Mesenteric fat pad (tissue), 1 donor: ENCODE measurements at places on chromosomes 16 and 17.

DNA sequence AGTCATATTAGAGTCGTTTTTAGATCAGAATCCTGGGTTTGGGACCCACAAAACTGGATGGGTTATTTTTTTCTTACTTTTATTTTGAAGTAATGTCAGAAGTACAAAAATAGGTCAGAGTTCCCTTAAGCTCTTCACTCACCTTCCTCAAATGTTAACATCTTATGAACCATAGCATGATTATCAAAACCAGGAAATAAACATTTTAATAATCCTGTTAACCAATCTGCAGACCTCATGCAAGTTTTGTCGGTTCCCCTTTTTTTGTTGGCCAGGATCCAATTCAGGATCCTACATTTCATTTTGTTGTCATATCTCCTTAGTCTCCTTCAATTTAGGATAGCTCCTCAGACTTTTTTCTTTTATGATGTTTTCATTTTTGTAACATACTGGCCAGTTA is 162.0 kb downstream of the CHD9 start:
- no peak for DNase-seq

DNA sequence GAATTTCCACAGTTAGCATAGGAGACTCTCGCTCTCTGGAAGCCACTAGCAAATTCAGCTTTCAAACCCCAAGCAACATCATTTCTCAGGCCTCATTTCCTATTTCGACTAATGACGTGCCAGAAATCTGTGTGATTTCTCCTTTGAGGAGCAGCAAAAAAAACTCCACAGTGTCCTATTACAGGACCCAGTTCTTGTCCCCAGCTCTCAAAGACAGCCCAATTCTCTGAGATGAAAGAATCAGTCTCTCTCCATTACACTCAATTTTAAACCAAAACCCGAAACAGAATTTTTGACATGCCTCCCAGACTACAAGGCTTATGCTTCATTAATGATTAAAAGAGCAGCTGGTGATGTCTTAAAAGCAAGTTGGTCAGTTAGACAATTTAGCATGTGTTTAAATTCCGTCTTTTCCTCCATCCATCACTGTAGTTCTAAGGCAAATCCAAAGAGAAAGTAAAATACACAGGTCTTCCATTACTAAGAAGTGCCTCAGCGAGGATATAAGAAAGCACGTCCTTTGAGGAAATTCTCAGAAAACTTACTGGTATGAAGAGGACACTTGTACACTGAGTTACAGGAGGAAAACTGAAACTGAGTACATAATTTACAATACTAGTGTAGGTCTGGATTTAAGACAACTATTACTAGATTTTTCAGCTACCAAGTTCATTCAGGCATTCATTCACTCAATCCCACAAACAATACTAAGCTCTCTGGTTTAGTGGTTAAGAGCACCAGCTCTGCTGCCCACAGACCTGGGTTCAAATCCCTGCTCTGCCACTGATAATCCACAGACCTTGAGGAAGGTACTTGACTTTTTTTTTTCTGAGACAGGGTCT is 12.5 kb downstream of the TOM1L2 start:
- DNase-seq = no peak

GRCh38 chr17:67520252-67520906 is 143.3 kb downstream of the PITPNC1 start:
- no peak for DNase-seq

GRCh38 chr16:35186045-35186759 is 1726.8 kb downstream of the TP53TG3F start:
- no peak for DNase-seq

DNA sequence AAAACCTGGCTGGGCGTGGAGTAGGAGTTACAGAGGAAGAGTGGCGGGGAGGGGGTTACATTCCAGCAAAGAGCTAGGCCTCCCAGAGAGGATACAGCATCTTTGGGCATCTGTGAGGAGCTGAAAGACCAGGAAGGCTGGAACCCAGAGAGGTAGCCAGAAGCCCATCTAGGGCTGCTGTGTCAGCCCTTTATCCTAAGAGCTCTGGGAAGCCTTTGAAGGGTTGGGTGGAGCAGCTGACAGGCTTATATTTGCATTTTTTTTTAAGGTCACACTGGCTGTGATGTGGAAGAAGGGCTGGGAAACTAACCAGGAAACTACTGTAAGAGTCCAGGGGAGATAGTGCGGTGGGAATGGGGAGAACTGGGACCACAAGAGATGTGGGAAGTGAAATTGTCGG is 6.8 kb upstream of the CNOT1 start:
- no peak for DNase-seq

- no peak for DNase-seq
Observed at GRCh38 chr17:65049085-65049756, 7.3 kb downstream of the GNA13 start.

GRCh38 chr16:4960579-4960978 is 2.4 kb downstream of the SEC14L5 start:
- no peak for DNase-seq

- DNase-seq = no peak
Observed at GRCh38 chr16:88650749-88651275, at the start of gene CYBA. TSS of gene CYBA (minus strand) at chr16:88651053. CDS start at chr16:88651013, 40 bp downstream.

DNA sequence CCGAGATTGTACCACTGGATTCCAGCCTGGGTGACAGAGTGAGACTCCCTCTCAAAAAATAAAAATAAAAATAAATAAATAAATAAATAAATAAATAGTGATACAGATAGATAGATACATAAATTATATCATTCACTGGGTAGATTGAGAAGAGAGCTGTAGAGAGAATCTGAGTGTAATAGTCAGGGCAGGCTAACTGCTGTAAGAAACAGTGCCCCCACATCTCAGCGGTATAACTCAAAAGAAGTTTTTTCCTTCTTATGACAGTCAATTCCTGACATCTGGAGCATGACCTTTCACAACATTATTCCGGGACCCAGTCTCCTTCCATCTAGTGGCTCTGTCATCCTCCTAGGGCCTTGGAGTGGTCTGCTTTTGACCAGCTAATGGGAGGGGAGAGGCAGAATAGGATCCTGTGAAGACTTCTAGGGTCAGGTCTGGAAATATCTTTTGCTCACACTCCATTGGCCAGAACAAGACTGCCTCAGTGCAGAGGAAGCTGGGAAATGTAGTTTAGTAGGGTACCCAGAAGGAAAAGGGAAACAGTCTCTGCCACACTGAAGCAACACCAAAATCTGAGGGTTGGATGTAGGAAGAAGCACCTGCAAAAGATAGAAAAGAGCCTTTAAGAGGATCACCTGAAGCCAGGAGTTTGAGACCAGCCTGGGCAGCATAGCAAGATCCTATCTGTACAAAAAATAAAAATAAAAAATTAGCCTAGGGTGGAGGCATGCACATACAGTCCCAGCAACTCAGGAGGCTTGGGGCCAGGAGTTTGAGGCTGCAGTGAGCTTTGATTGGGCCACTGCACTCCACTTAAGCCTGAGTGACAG is 3.0 kb upstream of the QPRT start:
- no peak for DNase-seq

DNA sequence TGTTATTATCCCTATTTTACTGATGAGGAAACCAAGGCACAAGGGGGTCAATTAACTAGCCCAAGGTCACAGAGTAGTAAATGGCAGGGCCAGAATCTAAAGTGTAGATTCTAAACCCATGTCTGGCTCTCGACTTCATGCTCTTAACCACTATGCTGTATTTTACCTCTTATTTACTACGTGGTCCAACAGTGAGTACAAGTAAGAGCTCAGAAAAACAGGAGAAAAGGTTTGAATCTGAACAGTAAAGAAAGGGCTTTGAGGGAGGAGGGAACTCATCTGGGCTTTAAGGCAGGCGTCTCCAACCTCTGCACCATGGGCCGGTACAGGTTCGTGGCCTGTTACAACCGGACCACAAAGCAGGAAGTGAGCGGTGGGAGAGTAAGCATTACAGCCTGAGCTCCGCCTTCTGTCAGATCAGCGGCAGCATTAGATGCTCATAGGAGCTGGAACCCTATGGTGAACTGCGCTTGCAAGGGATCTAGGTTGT is 62.9 kb downstream of the SMURF2 start:
- no peak for DNase-seq

DNA sequence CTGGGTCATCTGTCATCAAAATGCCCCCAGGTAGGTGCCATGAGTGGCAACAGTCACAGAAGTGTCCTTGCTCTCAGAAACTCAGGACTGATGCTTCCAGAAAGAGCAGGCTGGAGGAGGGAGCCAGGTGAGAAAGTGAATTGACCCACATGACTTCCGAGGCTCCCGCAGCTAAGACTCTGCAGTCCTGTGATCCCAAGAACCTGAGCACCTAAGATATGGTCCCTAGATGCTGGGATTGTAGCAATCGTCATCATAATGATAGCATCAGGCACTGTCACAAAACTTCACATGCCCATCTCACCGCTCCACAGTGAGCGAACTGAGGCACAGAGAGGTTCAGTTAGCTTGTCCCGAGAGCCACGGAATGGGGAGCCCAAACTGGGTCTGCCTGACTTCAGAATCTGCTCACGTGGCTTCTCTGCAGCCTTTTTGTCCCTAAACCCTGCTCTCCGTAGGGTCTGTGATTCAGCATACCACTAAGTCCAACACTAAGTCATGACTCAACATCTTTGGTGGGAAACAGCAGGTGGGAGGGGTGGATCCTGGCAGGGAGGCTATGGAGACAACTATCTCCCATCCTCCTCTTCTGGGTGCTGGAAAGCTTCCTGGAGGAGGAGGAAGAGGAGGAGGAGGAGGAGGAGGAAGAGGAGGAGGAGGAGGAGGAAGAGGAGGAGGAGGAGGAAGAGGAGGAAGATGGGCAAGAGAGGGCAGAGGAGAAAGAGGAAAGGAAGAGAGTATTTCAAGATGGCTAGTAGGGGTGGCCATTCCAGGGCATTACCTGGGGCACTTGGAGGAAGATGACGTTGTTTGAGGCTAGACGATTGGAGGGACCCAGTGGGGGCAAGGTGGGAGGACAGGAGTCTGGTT is 55.5 kb upstream of the DLX4 start:
- no peak for DNase-seq

GRCh38 chr17:74840989-74841666 is 18.6 kb downstream of the GRIN2C start:
- no peak for DNase-seq

GRCh38 chr17:47857551-47858455 is 6.8 kb upstream of the SP6 start:
- no peak for DNase-seq

DNA sequence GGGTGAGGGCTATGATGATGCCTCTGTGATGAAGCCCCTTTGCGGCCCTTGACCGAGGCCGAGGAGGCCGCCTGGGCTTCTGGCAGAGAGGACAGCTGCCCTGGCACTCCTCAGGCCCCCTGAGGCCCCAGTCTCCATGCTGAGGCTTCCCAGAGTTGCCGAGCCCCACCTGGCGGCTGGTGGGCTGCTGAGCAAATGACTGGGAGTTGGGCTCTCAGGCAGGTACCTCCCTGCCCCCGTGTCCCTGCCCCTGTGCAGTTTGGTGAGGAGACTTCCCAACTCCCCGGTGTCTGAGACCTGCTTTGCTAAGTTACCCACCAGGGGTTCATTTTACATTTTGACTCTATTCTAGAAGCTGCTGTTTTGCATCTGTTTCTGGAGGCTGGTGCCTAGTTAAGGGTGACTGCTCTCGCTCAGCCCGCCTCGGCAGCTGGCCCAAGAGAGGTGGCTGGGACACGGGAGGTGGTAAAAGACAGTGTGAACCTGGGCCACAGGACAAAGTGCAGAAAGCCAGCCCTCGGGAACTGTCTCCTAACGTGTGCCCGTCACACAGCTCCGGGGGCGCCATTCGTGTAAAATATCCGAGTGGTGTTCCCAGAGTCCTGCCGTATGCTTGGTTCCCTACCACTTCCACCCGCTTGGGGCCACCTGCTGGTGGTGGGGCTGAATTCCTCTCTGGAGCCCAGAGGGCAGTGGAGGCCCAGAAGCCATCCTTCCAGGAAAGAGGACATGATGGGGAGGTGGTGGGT is 134.5 kb downstream of the RAB11FIP4 start:
- DNase-seq = no peak

DNA sequence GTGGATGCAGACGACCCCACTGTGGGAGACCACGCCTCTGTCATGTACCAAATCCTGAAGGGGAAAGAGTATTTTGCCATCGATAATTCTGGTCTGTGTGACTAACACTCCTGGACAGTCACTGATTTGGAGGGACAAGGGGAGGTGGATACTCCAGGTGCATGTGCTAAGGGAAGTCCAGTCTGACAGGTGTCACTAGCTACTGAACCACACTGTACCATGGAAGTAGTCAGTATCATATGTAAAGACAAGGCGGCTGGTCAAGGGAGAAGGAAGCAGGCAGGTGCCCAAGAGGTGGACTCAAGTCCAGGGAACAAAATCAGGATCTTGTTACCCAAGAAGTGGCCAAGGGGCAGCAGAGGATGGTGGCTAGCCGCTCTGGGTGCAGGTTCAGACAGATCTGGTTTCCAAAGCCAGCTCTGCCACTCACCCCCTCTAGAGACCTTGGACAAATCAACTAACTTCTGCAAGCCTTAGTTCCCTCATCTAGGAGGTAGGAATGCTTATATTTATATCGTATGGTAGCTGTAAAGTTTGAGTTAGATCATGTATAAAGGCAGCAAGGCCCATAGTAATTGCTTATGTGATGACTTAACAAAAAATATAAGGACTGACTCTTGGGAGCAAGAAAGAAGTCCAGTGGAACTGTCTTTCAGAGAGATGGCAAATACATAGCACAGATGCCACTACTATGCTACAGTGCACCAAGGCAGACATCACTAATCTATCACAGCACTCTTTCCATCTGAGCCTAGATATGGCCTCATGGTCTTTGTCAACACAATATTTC is 22.1 kb downstream of the CDH5 start:
- DNase-seq = no peak

GRCh38 chr16:30715750-30716445 is 16.9 kb downstream of the SRCAP start:
- no peak for DNase-seq

DNA sequence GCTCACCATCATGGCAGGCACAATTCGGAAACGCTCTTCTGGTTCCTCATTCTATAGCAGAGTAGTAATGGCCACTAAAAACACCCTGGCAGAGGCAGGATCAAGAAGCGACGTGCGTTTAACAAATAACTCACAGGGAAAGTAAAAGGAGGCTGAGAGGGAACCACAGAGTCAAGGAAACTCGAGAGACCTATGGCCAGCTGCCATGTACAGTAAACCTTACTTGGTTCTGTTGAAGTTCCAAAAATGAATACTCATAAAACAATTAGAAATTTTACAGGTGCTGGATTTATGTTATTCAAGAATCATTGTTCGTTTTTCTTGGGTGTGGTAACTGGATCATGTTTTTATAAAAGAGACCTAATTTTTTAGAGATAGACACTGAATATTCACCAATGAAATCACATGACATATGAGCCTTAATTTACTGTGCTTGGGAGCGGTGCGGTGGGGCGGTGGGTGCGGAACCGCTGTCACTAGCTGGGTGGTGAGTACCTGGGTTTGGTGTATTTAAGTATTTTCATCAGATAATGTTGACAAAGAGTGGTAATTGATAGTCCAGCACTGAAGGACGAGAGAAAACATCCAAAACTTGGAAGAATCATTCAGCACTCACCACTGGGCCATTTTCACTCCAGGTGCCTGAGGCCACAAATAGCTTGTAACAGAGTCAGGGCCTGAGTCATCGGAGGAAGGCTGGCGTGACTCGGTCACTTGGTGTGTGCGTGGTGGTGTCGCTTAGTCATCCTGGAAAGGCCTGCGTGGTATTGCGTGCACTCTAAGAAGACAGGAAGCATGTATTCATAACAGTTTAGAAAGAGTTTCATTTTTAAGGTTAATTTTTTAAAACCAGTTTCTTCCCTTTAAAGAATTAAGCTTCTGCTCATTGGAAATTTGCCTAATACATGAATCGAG is 135.4 kb upstream of the CHMP6 start:
- DNase-seq = no peak
